Bronchial smooth muscle cell (primary cell): ENCODE measurements at places on chromosomes 7 and 10. TPM values are rescaled to one million over a fixed set of nuclear protein-coding genes. Genes with fewer than 3 reads are reported as not detected.

TIMM23 gene
- 49.5 and 71.4 TPM in 2 replicates for total RNA-seq

SNX10 gene
- total RNA-seq, result 0.09 TPM in 1 of 2 replicates, not detected in the other

TRIM50 gene
- not detected in 2 replicates for total RNA-seq

NRAP gene
- under 0.01 TPM in 1 of 2 replicates, not detected in the other for total RNA-seq

AKR1C2 gene
- total RNA-seq, result 48.6 and 96.5 TPM in 2 replicates

TBC1D12 gene
- 9.2 and 13.6 TPM in 2 replicates for total RNA-seq

SLC39A12 gene
- 0.09 TPM in 1 of 2 replicates, not detected in the other for total RNA-seq

ACSM6 gene
- total RNA-seq, result not detected in 2 replicates

CARD11 gene
- under 0.01 TPM in 1 of 2 replicates, not detected in the other for total RNA-seq

SLC13A4 gene
- total RNA-seq, result 0.16 and 0.26 TPM in 2 replicates

GSAP gene
- total RNA-seq, result 3.2 and 4.7 TPM in 2 replicates

EN2 gene
- under 0.01 TPM in 1 of 2 replicates, not detected in the other for total RNA-seq

CNNM2 gene
- total RNA-seq, result 5.4 and 8.7 TPM in 2 replicates

AKR1D1 gene
- total RNA-seq, result not detected in 2 replicates

PNLIPRP2 gene
- total RNA-seq, result not detected in 2 replicates

CLRN3 gene
- not detected in 2 replicates for total RNA-seq

NEUROG3 gene
- not detected in 2 replicates for total RNA-seq

STEAP4 gene
- under 0.01 TPM in 1 of 2 replicates, not detected in the other for total RNA-seq

FAM25C gene
- not detected in 2 replicates for total RNA-seq

GPR26 gene
- total RNA-seq, result not detected in 2 replicates

PAX2 gene
- not detected in 2 replicates for total RNA-seq

KCNH2 gene
- under 0.01 and 0.17 TPM in 2 replicates for total RNA-seq

LBX1 gene
- under 0.01 TPM in 1 of 2 replicates, not detected in the other for total RNA-seq

CFAP46 gene
- total RNA-seq, result 0.95 and 1.2 TPM in 2 replicates

FANK1 gene
- 6.0 and 8.5 TPM in 2 replicates for total RNA-seq

PTPRN2 gene
- total RNA-seq, result under 0.01 and 0.34 TPM in 2 replicates

WNT8B gene
- not detected in 2 replicates for total RNA-seq

AEBP1 gene
- 16.6 and 20.2 TPM in 2 replicates for total RNA-seq

OR9A2 gene
- total RNA-seq, result not detected in 2 replicates

AKR1C4 gene
- not detected in 2 replicates for total RNA-seq

OR6V1 gene
- not detected in 2 replicates for total RNA-seq

ACHE gene
- under 0.01 and 0.17 TPM in 2 replicates for total RNA-seq

TMEM229A gene
- not detected in 2 replicates for total RNA-seq

ANXA7 gene
- total RNA-seq, result 115 and 135 TPM in 2 replicates

MRLN gene
- total RNA-seq, result not detected in 2 replicates

HOXA1 gene
- total RNA-seq, result 0.17 and 0.63 TPM in 2 replicates
